ENCODE measurements at places on chromosomes 7 and 10.

DNA sequence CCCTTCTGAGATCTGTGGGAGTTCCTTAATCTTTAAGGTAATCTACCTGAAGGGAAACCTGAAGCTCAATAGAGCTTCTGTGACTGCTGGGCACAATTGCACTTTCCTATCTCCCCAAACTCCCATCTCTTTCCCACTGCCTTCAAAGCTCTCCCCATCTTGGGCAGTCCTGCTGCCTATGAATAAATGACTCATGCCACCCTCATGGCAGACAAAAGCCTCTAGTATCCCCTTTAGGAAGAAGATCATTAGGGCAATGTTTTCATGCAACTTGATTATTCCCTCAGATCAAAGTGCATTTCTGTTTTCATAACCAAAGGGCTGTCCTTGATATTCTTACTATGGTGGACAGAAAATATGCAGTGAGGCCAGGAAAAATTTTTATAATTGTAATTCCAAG is 704.9 kb upstream of the LRRN3 start:
- no peak for DNase-seq

GRCh38 chr7:151595702-151596350 is 76.1 kb upstream of the RHEB start:
- DNase-seq, result no peak

DNA sequence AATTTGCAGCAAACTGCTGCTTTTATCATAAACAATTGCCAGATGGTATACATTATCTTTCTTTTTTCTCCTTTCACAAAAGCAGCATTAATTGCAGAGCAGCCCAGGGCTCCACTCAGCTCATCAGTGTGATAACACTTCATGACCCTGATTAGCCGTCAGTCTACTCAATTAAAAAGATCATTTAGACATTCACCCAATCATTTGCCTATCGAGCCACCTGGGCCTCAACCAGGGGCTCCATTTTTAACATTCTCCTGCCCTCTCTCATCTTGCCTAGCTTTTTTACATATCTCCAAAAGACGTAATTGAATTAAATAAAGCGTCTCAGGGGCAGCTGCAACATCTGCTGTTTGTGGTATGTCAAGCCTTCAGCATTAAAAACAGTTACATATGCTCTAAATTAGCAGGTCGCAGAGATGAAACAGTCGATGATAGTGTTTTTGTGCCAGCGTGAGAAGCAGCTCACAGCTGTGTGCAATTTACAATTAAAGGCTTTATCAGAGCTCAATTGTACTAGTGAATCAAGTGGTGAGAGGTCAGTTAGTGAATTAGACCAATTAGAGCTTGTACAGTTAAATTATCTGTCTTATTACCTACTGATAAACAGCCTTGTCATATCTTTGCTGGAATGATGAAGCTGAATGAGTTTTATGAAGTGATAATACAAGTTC is 522.5 kb downstream of the ETV1 start:
- no peak for DNase-seq

DNA sequence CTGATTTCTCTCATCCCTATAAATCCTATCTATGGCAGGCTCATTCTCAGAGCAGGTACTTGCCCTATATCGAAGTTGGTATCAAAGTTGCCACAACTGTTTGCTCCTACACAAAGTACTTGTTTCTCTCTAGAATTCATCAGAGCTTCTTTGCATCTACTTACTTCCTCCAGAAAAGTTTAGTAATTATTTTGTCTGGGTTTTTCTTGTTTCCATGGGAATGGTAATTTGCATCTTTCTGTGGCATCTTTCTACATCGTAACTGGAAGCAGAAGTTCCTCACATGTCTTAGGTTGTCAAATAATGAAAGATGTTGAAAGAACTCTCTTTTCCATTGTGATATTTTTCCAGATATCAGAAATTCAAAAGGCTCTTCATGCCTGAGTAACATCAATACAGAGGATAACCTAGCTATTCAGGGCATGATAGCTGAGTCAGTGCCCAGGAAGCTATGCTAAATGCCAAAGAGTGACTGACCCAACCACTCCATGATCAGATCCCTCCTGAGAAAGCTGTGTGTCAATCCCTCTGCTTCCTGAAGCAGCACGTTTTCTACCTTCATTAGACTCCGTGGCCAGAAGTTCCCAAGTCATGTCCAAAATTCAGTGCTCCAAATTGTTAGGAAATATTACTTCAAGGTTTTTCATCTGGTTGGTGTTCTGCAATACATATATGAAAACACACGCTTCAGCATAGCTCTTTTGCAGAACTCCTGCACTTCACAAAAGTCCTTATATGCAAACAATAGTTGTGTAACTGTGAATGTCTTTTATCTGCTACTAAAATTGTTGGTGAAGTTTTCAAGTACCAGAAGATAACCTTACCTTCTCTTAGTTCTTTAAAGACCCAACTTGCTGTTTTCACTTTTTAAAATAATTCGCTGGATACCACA is 216.5 kb downstream of the VTI1A start:
- DNase-seq, result no peak

DNA sequence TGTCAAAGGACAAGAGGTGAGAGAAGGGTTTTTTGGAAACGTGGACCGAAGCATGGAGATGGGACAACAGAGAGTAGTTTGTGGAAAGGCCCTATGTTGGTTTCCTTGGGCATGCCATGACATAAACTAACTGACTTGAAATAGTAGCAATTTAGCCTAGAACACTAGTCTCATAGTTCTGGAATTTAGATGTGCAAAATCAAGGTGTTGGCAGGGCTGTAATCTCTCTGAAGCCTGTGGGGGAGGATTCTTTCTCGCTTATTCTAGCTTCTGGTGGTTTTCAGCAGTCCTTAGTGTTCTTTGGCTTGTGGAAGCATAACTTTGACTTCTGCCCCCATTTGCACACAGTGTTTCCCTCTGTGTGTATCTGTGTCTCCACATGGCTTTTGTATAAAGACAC is 283.4 kb downstream of the GFRA1 start:
- no peak for DNase-seq

DNA sequence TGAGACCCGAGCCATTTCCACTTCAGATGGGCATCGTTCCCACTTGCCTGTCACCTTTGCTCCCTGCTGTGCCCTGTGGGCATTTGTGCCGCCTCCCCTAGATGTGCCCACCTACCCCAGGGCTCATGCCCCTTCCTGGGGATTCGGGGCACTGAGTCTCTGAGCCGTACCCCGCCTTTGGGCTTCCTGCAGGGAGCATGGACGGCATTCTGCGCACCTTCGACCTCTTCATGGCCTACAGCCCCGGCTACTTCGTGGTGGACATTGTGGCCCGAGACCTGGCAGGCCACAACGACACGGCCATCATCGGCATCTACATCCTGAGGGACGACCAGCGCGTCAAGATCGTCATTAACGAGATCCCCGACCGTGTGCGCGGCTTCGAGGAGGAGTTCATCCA is 36.3 kb upstream of the VSIR start:
- no peak for DNase-seq

GRCh38 chr7:110507832-110508231 is 583.1 kb upstream of the LRRN3 start:
- no peak for DNase-seq

DNA sequence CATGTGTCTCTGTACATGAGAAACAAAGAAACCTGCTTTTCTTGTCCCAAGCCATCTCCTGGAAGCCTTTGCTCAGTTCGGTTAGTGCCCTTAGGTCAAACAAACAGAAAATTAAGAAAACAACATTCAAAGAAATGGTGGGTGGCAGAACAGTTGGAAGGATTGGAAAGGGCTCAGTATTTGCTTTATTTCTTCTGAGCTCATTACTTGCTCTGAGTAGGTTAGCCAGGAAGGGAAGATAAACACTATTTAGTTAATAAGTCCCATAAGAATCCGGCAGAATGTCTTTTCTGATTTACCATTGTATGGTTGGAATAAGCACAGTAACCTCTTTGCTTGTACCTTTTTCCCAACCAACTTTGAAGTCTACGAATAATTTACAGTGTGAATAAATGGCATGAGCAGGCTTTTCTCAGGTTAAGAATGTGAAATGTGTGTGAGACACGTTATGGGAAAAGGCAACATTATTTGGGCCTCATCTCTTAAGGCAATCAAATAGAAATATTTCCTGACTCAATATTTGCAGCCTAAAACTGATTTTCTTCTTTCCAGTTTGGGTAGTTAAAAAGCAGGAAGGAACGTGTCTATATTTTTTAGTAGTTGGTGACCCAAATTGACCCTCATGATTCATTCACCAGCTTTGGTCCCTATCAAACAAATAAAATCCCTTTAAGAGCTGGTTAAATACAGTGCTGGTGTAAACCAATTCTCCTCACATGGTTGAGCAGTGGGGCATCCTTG is 158.5 kb downstream of the DKK1 start:
- DNase-seq, result no peak

DNA sequence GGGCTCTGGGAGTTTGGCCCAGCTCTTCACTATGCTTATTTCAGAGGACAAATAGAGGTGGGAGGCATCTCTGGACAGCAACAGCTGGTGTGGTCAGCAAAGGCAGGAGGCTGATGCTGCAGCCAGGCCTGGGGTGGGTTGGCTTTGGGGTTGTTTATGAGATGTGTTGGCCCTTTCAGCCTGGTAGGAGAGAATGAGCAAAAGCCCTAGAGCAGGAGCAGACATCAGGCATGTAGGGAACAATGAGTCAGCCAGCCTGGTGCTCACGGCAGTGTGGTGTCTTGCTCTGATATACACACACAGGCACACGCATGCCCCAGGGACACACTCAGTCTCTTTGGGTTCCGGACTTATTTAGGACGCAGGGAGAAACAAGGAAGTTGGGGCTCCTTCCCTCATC is 157.1 kb downstream of the PRKCQ start:
- no peak for DNase-seq

DNA sequence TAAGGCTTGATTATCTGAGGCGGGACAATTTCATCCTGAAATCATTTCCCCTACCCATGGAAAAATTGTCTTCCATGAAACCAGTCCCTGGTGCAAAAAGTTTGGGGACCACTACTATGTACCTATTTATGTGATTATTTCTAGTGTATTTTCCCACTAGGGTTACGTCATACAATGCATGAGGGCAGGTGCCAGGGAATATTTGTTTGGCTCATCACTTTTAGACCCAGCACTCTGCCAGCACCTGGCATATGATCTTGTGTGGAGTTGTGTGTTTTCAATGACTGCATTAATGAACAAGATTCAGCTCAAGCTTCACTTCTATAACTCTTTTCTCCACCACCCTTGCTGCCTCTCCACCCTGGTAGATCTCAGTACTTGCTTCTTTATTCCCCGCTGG is 73.3 kb upstream of the TNKS2 start:
- no peak for DNase-seq

GRCh38 chr10:69045441-69046300 is 42.2 kb upstream of the SRGN start:
- no peak for DNase-seq

GRCh38 chr10:113097036-113097435 is 147.0 kb downstream of the TCF7L2 start:
- no peak for DNase-seq

GRCh38 chr7:143487566-143487965 is 9.9 kb downstream of the TAS2R41 start:
- no peak for DNase-seq

GRCh38 chr10:110176141-110177030 is 31.0 kb upstream of the MXI1 start:
- no peak for DNase-seq

GRCh38 chr7:36082910-36083309 is 70.1 kb upstream of the EEPD1 start:
- DNase-seq, result no peak

- no peak for DNase-seq
These were observed 161.4 kb downstream of the GPAM start for GRCh38 chr10:112022196-112022595.

DNA sequence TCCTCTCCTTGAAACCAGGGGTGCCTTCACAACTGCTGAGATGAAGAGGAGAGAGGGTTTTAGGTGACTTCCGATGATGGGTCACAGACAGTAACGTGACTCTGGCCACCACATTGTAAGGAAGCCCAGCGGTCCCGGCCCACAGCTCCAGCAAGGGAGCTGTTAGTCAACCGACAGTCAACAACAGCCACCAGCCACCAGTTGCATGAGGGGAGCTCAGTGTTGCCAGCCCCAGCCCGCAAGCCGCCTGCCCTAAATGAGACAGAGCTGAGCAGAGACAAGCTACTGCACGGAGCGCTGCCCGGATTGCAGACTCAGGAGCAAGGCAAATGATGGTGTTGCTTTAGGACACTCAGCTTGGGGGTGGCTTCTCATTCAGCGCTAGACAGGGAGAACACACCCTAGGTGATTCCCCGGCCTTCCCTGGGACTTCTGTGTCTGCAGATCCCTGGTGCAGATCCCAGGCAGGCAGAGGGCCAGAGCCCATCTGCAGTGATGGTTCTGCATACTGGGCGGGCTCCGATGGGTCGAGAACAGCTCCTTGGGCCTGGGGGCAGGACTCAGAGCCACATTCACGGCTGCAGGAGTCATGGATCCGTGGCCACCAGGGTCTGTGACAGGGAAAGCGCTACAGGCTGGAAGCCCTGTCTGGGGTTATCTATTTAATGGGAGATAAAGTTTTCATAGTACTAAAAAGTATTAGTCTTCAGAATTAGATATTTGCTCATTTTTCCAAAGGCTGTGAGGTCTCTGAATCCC is 14.3 kb upstream of the RET start:
- DNase-seq, result no peak

DNA sequence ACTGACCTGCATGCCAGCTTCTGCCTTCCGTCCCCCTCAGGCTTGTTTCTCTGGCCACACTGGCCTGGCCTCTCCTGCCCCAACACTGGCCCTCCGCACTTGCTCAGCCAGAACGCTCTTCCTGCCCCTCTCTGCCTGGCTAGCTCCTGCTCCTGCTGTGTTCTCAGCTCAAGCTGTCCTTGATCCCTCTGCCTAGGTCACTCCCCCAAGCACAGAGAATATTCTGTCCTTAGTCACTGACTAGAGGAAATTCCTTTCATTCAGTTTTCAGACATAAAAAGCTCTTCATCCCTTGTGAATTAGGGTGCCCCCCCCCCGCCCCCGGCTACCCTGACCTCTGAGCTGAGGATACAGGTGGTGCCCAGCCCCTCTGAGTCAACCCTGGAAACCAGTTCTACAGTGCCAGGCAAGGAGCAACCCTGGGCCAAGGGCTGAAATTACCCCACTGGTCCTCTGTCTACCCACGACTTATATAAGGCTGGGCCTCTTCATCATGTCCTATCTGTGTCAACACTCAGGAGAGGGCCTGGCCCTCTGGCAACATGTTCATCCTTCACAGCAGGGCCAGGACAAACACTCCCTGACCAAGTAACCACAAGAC is 6.6 kb upstream of the SGPL1 start:
- DNase-seq, result no peak

DNA sequence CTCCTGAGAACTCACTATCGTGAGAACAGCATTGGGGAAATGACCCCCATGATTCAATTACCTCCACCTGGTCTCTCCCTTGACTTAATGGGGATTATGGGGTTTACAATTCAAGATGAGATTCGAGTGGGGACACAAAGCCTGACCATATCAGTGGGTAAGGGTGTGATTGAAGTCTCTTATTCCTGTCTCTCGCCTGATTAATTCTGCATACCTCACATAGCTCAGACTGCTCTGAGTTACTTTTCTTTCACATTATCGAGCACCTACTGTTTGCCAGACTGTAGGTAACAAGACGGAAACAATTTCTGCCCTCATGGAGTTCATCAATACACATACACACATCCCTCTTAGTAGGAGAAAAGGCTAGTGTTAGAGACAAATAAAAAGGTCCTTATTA is 25.0 kb downstream of the CISD1 start:
- no peak for DNase-seq

Measured in hematopoietic multipotent progenitor cell treated with erythropoietin and hydrocortisone succinate and interleukin-3 and kit ligand, for 15 days (in vitro differentiated cells).